Stimulated activated CD4-positive, alpha-beta T cell treated with anti-CD3 and anti-CD28 coated beads, Interleukin-2, amount 100 ng/mL, for 24 hours (primary cell): ENCODE measurements at places on chromosomes 12 and 14.

DNA sequence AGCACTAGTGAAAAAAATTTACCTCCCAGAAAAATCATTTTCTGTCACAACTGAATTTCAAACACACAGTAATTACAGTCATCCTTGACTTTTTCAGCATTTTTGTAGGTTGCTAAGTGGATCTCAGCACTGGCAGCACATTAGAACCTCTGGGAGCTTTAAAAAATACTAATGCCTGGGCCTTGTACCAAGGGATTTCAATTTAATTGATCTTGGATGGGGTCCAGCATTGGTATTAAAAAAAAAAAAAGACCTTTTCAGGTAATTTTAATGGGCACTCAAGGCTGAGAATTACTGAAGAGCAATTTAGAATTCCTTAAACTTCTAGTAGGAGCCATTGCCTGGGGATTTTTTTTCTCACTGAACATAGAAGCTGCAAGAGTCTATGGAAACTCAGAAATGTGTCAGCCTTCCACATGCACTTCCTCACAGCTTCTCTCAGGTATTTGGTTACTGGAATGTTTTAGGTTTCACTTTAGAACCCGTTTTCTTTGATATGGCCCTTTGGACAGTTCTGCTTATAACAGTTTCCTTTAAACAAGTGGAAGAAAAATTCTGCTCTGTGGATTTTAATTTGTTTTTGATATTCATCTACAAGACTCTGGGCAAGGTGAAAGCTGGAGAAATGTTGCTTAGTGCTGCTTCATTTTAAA is 88.5 kb upstream of the DACT1 start:
- no peak for DNase-seq

DNA sequence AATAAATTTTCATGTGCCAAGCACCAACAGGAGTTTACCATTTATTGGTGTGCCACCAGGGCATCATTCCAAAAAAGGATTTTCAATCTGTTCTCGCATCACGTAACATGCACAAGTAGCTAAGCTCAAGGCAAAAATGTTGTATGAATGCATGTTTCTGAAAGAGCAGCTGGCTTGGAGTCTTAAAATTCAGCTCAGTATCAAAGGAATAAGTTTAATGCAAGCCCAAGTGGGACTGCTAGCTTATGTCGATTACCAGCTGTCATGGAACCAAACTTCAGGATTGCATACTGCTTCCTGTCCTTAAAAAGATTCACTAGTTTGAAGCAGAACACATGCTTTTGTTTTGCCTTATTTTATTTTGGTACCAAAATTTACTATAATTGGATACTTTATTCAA is 437.0 kb downstream of the FSCB start:
- DNase-seq, result no peak

DNA sequence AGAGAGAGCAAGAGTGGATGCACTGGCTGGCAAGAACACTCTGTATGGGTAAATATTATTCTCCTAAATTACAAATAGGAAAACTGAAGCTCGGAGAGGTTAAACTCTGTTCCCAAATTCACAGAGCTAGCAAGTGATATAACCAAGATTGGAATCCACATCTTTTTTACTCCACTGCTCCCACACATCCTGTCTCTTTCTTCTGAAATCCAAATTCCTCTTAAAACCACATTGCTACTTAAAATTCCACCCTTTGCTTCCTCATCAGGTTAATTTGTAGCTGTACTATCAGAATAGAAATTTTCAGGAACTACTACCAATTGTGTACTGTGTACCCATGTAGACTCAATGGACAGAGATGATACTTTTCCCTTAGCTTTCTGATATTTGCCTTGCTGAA is 74.4 kb downstream of the ARMH4 start:
- no peak for DNase-seq

DNA sequence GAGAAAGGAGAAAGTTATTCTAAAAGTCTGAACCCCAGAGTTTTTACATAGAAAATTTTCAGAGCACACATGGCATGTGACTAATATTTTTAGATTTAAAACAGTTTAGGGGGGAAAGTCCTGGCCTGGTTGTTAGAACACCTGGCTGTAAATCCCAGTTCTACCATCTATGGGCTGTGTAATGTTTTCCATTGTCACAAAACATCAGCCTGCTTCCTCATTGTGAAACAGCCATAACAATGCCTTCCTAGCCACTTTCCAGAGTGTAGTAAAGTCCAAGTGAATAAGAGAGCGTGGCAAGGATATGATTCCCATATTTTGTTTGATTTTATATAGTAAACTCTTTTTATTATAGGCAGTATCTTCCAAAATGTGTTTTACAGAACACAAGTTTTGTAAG is 310.0 kb upstream of the DCN start:
- DNase-seq, result no peak

DNA sequence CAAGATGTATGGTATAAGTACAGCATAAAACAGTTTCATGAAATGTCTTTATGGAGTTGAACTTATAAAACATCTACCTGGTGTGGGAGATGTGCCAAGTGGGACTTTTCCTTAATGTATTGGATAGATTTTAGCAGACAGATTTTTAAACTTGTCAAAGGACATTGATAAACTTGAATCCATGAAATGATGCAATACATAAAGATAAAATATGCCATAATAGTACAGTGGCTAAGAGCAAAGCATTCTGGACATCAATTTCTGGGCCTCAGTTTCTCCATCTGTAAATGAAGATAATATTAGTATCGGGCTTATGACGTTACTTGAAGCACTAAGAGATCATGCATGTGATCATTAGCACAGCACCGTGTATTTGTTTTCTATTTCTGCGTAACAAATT is 45.4 kb downstream of the NKX2-1 start:
- no peak for DNase-seq

- no peak for DNase-seq
Measured at GRCh38 chr14:66022526-66022925, 463.6 kb upstream of the CCDC196 start.

DNA sequence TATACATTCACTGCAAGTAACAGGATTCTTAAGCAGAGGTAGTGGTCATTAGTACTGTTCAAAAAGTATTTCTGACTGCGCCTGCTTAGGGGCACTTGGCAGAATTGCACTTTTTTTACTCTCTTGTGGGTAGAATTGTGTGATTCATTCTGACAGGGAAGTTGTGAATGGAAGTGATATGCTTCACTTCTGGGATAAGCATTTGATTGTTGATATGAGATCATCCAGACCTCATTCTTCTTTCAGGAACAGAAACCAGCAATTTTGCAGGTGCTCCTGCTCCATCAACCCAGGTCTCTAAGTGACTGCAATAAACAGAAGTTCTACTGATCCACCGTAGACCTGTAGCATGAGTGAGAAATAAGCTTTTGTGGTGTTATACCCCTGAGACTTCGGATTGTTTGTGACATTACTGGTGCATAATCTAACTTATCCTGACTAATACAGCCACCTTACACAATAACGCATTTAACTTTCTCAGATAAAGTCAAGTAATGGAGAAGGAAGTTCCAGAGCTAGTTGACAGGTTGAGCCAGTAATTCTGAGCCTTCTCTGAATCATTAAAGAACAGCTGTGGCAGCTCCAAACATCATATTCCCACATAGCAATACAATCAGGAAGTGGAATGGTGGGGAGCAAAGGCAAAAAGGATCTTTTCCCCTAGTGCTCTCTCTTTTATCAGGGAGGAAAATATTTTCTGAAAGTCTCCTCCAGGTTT is 387.9 kb downstream of the SYT1 start:
- DNase-seq, result no peak

DNA sequence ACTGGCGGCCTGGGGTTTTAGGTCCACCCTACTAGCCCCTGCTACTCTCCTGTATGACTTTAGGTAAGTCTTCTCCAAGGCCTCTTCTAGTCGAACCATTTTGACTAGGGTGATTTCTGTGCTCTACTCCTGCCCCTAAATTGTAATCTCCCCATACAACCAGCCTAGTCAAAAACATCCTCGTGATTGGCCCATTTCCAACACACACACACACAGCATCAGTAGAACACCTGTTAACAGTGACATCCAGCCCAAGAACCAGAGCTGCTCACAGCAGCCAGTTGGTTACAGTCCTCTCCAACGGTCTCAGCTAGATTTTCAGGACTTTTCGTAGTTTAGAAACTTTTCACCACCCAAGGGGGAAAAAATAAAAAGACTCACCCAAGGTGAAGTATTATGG is 30.9 kb downstream of the NT5DC3 start:
- DNase-seq, result no peak

- no peak for DNase-seq
Measured at GRCh38 chr12:106307181-106307580, 4.6 kb downstream of the TCP11L2 start.

DNA sequence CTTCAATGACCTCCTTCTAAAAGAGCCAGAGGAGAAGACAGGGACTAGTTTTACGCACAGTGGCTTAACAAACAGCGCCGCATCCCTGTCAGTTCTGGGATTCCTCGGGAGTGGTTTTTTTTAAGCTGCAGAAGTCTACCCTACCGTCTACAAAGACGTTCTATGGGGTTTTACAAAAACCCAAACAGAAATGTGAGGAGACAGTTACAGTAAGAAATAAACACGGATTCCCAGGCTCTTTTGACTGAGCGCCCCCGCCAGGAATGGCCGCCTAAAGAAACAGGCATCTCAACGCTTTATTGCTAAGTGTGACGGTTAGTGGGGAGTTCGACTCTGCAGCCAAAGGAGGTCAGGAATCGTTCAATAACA is 484 bp downstream of the ALKBH1 start:
- no peak for DNase-seq

GRCh38 chr14:20492486-20492885 is 12.9 kb upstream of the RNASE10 start:
- no peak for DNase-seq

GRCh38 chr12:20426191-20426590 is 57.9 kb downstream of the PDE3A start:
- no peak for DNase-seq

DNA sequence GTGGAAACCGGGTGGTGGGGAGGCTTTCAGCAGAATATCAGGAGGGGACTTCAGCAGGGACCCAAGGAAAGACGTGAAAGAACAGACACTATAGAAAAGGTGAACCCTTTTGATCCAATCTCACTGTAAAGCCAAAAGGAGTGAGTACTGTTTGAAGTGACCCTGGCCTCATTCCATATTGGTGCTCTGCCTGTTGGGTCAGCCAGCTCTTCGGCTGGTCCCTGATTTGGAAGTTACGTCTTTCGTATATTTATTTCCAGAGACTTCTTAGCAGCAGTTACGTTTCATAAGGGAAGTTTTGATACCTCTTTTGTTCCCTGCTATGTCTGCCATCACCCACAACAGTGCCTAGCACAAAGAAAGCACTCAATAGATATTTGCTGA is 21.9 kb downstream of the WNT5B start:
- DNase-seq, result no peak

- DNase-seq, result no peak
Measured at GRCh38 chr14:96906434-96906833, 109.3 kb downstream of the VRK1 start.

DNA sequence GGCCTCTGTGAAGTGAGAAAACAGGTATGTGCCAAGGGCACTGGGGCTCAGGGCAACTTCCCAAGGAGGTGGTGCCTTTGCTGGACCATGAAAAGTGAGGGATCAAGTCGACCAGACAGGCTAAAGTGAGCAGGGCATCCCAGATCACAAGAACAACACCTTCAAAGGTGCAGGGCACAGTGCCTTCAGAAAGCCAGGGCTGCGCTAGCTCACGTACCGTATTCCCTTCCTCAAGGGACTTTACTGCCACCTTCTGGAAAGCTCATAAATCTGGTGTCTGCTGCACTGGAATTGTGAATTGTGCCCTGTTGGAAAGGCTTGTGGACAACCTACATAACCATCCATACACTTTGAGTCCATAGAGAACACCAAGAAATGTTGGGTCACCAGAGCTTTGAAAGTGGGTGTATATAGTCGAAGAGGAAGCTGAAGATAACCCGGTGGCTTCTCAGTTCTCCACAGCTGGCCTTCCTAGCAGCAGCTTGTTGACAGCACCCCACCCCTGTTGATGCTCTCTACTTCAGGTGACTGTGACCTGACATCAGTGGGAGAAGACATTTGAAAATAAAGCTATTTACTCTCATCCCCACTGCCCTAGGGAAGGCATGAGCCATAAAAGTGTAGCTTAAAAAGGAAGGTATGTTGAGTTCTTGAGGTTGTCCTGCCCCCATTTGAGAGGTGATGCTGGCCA is 24.5 kb downstream of the FIGNL2 start:
- no peak for DNase-seq

DNA sequence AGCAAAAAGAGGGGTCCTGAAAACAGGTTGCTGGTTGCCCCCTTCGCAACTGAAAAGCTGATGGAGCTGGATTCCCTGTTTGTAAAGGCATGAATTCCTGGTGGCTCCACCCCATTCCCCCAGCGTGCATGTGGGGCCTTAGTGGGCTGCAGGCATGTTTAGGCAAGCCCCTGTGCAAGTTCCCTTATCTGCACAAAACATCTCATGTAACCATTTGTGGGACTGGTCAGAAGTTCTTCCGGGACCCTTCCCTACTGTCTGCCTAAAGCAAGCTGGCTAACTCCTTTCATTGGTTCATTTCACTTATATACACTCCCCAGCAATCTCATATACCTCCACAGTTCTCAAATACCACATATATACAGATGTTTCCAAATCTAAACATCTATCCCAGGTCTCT is 24.0 kb upstream of the HIGD1C start:
- DNase-seq, result no peak

DNA sequence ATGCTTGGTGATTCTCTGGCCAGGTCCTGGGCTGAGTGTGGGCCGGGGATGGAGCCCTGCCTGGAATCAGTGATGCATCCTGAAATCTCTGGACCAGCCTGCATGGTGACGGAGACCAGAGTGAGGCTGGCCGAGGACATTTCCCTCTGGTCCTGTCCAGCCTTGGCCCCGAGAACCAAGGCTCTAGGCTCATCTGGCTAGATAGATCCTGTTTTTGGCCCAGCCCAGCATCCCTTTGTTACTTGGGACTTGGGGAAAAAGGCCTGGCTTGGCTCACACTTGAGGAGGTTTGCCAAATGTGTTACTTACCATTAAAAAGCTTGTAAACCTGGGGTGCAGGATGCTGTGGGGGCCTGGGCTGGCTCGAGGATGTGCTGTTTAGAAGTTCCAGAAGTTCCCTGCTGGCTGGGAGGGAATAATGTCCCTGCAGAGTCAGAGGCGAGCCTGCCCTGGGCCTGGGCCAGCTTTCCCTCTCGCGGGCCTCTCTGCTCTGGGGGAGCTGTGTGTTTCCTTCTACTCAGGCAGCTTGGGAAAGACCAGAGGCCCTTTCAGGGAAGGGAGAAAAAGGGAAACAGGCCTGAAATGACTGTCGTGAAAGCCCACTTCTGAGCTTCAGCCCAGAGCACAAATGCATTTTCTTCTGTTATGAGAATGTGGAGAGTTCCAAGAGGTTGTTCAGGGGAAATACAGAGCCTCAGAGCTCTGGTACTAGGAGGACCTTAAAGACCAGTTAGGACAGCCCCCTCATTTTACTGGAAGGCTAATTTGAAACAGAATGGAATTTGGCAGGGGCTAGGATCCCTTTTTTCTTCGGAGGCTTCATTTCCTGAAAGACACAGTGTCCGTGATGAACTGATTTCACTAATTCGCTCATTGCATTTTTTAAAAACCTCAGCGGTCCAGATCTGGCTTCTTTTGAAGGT is 47.2 kb upstream of the CTDSP2 start:
- DNase-seq, result no peak

- DNase-seq, result no peak
Measured at GRCh38 chr14:57816568-57817284, 49.2 kb downstream of the SLC35F4 start.
